ENCODE measurements at places on chromosomes 16 and 17. TPM values are rescaled to one million over a fixed set of nuclear protein-coding genes. Genes with fewer than 3 reads are reported as not detected.

The HBA1 gene
- total RNA-seq = not detected

The MMP25 gene
- total RNA-seq = 2.2 TPM

The SEPTIN12 gene
- not detected for total RNA-seq

The CDH8 gene
- total RNA-seq = not detected

The TBC1D3 gene
- total RNA-seq = not detected

The SLC43A2 gene
- 2.2 TPM for total RNA-seq

The MRPL10 gene
- total RNA-seq = 69.9 TPM

The SLC6A2 gene
- not detected for total RNA-seq

- DNase-seq = no peak
Observed at GRCh38 chr16:8458481-8459046, 131.7 kb downstream of the TMEM114 start.

DNA sequence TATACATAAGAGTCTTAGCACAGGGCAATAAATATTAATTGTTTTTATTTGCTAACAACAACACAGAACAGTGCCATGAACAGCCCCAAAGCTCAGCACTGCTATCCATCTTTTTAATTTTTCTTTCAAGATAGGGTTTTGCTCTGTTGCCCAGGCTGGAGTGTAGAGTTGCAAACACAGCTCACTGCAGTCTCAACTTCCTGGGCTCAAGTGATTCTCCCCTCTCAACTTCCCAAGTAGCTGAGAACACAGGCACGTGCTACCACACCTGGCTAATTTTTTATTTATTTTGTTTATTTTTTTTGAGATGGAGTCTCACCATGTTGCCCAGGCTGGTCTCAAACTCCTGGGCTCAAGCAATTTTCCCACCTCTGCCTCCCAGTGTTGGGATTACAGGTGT lies 47.6 kb upstream of the AKAP1 start:
- DNase-seq = no peak

DNA sequence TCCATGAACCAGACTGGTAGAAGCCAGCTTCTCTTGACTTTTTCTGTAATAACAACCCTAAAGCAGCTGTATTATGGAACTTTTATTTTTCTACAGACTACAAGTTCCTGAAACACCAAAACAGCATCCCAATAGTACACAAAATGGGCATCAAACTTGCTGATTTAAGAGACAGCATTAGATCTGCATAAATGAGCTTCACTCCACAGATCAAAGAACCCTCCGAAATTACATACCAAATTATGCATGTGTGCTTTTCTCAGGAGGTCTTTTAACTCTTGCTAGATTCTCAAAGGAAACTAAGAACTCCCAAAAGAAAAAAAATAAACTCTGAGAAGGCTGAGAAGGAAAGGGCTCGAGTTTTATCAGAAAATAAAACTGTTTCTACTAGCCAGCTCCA lies 12.3 kb downstream of the UBE2G1 start:
- no peak for DNase-seq

GRCh38 chr16:78277321-78278055 lies 178.0 kb downstream of the WWOX start:
- no peak for DNase-seq

DNA sequence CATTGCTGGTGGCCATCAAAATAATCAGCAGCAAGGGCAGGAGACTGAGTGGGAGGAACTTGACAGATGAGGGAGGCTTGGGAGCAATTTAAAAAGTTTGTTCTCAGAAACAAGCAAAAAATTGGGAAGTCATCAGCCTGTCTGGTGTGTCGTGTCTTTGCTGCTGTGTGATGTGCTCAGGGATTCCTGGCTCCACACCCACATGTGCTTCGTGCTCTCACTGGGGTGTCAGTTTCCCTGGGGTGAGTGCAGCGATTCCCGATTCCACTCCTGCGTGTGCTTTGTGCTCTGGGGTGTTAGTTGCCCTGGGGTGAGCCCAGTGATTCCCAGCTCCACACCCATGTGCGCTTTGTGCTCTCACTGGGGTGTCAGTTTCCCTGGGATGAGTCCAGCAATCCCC lies 228.1 kb downstream of the SNX29 start:
- DNase-seq = no peak

DNA sequence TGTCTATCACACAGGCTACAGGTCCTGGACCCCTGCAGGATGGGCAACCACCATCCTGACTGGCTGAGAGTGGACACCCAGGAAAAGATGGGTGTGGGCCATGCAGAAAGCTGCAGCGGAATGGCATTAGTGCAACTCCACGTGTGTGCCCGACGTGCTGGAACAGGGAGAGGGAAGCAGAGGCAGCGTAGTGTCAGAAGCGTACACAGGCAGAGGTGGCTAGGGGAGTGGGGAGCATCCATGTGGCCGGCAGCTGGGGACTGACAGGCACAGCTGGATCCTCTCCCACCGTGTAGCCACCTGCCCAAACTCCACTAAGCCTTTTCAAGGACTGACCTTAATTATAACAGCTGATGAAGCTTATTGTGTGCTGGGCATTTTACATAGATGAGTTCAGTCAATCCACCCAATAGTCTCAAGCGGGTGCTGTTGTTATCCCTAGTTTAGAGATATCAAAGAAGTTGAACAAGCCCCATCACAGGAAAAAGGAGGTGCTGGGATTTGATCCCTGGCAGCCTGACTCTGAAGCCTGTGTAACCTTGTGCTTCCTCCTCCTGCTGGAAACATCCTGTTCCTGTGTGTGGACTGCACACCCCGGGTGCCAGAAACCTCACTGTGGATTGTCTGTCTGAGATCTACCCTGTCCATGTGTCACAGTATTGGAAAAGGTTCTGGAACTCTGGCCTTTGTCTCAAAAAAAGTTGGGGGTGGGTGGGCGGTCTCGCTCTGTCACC lies 114.0 kb downstream of the PRKCA start:
- no peak for DNase-seq

DNA sequence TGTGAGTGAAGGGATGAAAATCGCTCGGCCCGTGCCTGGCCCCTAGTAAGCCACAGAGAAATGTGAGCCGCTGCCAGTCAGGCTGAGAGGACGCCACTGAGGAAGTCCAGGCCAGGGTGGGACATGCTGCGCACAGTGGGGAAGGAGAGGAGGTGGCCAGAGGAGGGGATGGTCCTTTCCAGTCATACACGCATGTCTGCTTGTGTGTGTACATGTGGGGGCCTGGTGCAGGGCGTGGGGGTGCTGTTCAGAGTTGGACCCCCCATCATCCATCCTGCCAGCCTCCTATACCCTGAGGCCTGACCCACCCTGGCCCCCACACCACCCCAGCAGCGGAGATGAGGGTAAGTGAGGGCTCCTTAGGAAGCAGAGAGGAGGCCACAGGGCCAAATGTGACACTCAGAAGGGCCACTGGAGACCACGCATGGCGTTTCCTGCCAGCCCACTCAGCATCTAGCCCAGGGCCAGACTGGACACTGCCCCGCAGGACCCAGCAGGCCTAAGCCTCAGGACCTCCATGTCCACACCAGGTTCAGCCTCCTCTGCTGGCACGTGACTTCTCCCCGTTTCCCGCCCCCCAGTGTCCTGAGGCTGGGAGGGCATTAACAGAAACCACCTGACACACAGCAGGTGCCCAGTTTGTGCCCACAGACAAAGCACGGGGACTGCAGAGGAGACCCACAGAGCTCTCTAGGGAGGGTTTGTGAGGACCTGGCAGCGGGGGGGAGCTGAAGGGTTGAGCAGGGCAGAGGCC lies 7.0 kb downstream of the DOC2A start:
- DNase-seq = no peak

DNA sequence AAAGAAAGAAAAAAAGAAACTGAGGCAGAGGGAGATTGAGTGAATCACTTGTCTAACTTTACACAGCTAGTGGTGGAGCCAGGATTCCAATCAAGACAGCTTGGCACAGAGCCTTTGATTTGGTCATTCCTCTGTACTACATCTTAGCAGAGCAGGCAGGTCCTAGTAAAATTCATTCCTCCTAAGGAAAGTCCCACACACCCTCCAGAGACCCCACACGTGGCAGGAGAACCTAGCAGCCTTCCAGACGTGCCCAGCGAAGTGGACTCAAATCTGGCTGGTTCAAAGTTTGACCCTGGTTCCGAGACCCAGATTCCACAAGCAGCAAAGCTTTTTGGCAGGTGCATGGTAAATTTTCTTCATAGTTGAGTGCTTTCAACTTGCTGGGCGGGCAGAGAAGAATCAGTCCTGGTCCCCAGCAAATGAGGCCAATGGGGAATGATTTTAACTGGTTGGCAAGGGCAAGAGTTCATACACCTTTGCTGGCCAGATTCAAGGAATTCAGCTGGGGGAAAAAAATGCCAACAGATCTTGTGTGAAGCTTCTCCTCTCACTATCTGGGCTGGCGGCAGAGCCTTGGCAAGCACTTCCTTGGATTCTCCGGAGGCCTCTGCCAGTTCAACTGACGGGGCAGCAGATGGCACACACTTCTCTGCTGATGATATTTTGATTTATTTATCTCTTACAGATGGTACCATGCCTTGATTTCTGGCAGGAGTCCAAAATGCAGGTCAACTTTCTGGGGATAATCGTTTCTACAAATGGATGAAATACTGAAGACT lies 82.4 kb downstream of the GSG1L start:
- no peak for DNase-seq

DNA sequence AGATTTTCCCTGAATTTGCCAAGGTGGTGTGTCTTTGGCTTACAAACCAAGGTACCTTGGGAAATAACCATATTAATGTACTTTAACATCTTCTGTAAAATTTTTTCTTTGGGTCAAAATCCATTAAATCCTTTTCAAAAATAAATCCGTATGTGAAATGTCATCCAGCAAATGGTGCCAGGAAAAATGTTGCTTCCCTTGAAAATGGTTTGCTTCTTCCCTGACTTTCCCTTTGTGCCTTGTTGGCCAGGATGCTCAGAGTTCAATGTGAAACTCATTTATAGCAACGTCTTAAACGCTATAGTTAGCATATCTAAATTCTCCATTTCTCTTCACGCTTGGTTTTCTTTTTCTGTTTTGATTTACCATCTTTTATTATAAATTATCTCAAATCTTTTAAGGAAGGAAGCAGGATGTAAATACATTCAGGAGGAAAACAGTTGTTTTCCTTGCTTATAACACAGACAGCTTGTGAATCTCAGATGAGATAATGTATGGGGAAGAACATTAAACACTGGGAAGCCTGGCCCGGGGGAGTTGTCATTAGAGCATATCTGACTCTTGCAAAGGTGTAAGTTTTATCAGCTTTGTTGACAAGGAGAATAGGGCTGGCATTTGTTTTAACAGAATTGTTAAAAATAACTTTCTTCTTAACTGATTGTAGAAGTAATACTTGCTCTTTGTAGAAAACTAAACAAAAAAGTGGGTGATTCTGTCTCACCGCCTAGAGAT lies 42.1 kb downstream of the GPRC5B start:
- no peak for DNase-seq

GRCh38 chr16:19882186-19882585 lies 2.5 kb downstream of the GPRC5B start:
- DNase-seq = no peak

DNA sequence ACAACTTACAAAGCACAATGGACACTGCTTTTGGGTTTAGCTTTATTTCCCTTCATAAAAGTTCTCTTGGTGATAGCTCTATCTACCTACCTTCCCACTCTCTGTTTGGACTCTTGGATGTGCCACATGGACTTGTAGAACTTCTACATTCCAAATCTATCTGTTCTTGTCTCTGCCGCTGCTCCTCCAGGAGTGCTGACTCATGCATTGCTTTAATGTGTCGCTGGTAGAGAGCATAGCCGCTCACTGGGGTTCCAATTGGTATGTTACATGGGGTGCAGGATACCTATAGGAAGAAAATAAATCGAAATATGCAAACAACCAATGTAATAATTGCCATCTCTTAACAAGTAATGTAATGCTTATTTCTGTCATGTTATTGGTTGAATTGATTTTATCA lies 92.1 kb downstream of the TTC19 start:
- DNase-seq = no peak

DNA sequence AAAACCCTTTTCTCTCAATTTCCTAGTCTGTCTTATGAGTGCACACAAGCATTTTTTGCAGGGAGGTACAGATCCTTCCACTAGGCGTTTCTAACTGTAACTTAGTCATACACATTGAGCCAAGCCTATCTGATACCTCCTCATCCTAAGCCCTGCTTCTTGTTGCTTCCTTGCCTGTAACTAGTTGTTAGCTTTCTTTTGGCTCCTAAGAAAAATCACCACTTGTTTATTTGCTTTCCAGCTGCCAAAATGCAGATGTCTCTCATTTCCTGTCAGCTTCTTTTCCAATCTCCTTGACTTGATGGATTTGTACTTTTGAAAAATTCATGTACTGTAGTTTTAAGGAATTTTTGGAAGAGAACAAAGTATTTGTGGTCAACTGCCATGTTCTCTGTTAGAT lies 73.7 kb downstream of the TNRC6C start:
- DNase-seq = no peak

- DNase-seq = no peak
Observed at GRCh38 chr17:53176629-53177028, 646.1 kb upstream of the KIF2B start.

DNA sequence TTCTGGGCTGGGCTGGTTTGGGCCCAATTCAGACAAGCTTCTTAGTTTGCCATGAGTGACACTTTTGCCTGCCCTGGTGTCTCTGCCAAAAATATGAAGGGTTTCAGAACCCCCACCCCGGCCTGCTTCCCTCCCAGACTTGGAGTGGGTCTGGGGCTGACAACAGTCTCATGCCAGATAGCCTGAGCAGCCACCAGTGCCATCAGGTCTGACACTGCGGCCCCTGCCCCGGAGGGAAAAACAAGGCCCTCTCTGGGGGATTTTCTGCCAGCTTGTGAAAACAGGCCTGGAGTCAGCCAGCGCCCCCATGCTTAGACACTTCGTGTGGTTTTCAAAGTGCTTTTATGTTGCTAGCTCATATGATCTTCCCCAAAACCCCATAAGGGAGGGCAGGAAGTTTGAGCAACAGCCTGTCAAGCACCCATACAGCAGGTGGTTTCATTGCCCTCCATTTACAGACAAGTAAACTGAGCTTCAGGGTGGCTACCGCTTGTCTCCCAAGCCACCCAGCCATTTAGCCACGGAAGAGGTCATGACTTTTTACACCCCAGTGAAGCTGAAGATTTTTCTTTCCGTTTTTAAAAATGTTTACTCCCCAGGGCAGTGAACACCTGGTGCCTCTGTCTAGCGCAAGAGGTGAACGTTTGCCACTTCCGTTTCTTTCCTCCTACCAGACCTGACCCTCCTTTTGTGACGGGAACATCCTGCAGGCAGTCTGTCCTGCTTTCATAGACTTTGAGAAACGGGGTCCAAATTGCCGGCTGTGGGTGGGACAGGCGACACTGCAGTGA lies 300.6 kb downstream of the SEC14L1 start:
- DNase-seq = peak; percentile 85

GRCh38 chr17:59371416-59372100 lies 40.1 kb downstream of the YPEL2 start:
- DNase-seq = no peak

DNA sequence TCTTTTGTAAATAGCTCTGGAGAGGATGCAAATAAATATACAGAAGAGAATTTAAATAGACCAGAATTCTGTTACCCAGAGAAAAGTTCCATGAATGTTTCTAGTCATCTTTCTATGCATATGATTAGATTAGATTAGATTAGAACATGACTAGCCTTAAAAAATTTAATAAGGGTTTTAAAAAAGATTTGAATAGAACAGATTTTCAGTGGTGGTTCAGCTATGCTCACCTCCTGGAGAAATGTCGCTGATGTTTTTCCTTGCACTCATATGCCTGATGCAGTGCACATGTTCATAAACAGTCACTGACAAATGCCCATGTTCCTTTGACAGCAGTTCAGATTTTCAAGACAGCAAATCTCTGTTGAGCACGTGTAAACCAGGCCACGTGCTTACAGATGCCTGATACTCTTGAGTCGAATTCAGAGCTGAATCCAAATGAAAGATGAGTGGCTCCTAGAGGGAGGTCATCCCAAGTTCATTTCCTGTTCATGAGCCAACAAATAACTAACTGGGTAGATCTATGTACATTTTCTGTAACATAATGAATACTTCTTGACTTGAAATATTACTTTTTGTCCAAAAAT lies 19.9 kb upstream of the RAB11FIP4 start:
- DNase-seq = peak; percentile 31

- DNase-seq = no peak
Observed at GRCh38 chr17:50153650-50154575, 3.4 kb upstream of the PPP1R9B start.

Measured in activated CD4-positive, alpha-beta memory T cell treated with anti-CD3 and anti-CD28 coated beads for 36 hours (primary cell).